Lung (tissue), 17 donors: ENCODE measurements at places on chromosomes 3 and 15. TPM values are rescaled to one million over a fixed set of nuclear protein-coding genes. Genes with fewer than 3 reads are reported as not detected.

DNA sequence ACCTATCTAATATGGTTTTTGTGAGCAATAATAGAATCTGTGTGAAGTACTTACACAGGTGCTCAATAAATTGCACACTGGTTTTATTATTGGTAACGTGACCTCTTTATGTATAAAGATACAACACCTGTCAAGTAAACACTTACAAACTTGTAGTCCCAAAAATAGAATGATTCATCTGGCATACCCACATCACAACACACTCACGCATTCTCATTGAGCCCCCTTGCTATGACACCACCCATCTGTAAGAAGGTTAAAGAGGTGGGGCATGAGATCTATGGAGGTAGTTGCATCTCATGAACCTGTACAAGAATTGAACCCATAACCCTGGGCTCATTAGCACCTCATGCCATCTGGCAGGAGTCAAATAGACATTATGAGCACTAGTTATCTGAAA lies 134.9 kb upstream of the THBS1 start:
- H3K27ac ChIP-seq = no peak overlapping the region
- no peaks in the 10 kb centered on the region for H3K36me3 ChIP-seq
- H3K4me3 ChIP-seq = no peak overlapping the region
- no peaks in the 10 kb centered on the region for H3K4me1 ChIP-seq

DNA sequence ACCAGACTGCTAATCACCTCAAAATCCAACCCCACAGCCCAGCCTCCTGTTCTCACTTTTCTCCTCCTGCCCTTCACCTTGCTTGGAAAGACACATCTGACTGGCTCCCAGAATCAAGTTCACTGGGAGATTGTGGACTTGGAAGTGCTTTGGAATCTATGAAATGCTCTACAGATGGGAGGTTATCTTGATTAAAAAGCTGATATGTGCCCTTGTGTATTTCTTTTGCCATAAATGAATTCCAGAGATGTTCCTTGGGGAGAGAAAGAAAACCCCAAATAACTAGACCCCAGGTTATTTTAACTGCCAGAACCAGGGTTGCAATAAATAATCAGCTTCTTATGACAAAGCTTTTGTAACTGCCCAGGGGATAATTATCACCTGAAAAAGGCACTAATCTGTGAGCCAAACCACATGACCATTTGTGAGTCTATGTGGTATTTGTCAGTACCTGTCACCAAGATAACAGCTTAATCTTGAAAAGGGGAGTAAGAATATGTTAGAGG lies 21.7 kb upstream of the ARHGEF3 start:
- peaks cover 3% of the 10 kb centered on the region for H3K4me1 ChIP-seq
- no peak for DNase-seq
- no peaks in the 10 kb centered on the region for H3K27me3 ChIP-seq
- H3K36me3 ChIP-seq = no peaks in the 10 kb centered on the region
- H3K27ac ChIP-seq = no peak overlapping the region

GRCh38 chr3:124636863-124637296 lies 93.4 kb upstream of the UMPS start:
- no peak for DNase-seq
- no peaks in the 10 kb centered on the region for H3K4me1 ChIP-seq
- H3K4me3 ChIP-seq = no peak overlapping the region
- H3K36me3 ChIP-seq = peaks cover 3% of the 10 kb centered on the region

DNA sequence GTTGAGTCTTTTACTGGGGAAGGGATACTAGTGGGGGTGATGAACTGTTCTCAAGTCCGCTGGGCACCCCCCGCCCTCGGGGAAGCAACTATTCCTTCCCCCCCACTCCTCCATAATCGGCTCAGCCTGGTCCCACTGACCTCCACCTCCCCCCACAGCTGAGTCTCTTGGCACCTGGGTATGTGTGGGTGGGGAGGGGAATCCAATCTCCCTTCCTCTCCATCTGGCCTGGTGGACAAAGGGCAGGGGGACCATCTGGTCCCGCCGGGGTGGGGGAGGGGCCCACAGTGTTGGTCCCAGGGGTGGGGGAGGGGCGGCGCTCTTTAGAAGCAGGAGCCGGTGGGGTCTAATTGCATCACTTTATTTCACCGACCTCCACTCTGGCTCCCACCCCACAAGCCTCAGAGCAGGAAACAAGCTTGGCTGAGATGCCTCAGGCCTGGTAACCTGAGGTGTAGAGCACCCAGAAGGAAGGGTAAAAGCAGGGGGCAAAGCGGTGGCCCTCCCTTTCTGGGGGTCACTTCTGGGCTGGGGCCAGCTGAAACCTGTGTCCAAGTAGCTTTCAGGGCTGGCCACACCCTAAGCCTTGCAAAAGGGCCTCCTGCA lies 1.0 kb upstream of the PCBP4 start:
- peaks cover 10% of the 10 kb centered on the region for H3K4me1 ChIP-seq
- peak overlapping the region; percentile 58 for H3K4me3 ChIP-seq
- H3K27me3 ChIP-seq = no peaks in the 10 kb centered on the region
- peak; percentile 59 for DNase-seq
- no peaks in the 10 kb centered on the region for H3K36me3 ChIP-seq
- peak overlapping the region; percentile 89 for H3K27ac ChIP-seq

GRCh38 chr3:129025691-129026435 lies 24.8 kb downstream of the EFCC1 start:
- H3K4me1 ChIP-seq = peaks cover 38% of the 10 kb centered on the region
- no peaks in the 10 kb centered on the region for H3K27me3 ChIP-seq
- DNase-seq = peak; percentile 88

The SPTSSB gene
- polyA plus RNA-seq = 0.08 TPM

GRCh38 chr3:114848082-114848481 lies 299.0 kb downstream of the ZBTB20 start:
- no peaks in the 10 kb centered on the region for H3K4me1 ChIP-seq
- H3K4me3 ChIP-seq = no peak overlapping the region

The PCBP4 gene
- 44.3 TPM for polyA plus RNA-seq

- H3K4me1 ChIP-seq = no peaks in the 10 kb centered on the region
- no peak overlapping the region for H3K27ac ChIP-seq
- H3K4me3 ChIP-seq = no peak overlapping the region
- DNase-seq = no peak
- no peaks in the 10 kb centered on the region for H3K27me3 ChIP-seq
Observed at GRCh38 chr3:167184511-167184910, 195.6 kb downstream of the ZBBX start.

GRCh38 chr3:69371816-69372215 lies 14.1 kb downstream of the FRMD4B start:
- DNase-seq = no peak
- H3K36me3 ChIP-seq = peaks cover 4% of the 10 kb centered on the region
- no peak overlapping the region for H3K4me3 ChIP-seq
- peaks cover 4% of the 10 kb centered on the region for H3K4me1 ChIP-seq

DNA sequence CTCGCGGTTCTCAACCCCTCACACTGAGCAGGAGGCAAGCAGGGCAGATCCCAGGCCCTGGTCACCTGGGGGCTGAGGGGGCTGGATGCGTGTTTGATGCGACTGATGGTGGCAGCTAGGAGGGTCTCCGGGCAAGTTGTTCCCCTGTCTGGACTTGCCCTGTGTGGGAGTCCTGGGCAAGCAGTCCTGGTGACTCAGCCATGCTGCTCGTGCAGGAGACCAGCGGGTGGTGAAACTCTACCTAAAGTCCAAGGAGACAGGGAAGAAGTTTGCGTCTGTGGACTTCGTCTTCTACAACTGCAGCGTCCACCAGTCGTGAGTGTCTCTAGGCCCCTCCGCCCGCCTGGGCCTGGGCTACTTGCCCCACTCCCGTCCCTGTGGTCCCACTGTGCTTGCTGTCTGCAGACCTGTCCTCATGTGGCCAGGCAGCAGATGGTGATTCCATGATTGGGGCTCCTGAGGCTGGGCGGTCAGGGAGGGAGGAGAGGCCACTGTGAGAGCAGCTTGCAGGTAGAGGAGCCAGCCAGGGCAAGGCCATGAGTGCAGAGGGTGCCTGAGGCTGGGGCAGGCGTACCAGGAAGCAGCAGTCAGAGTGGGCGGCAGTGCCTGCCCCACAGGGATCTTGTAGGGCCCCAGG lies 23.1 kb downstream of the PLXNA1 start:
- H3K27ac ChIP-seq = no peak overlapping the region
- H3K27me3 ChIP-seq = no peaks in the 10 kb centered on the region

The PRR23C gene
- not detected for polyA plus RNA-seq

The PTH1R gene
- 29.7 TPM for polyA plus RNA-seq

DNA sequence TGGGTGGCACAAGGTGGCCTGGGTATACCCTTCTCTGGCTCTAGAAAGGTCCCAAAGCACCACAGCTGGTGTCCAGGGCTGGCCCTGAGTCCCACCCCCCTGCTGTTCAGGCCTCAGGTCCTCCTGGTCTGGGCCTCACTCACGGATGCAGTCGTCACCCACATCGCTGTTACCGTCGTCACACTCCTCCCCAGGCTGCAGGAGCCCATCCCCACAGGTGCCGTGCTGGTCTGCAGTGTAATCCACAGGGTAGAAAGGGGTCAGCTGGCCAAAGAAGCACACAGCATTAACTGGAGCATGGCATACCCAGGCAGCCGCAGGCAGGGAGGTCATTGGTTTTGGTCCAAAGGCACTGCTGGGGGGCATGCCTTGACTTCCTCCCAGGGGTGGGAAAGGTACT lies 28.4 kb downstream of the EAF1 start:
- H3K27ac ChIP-seq = no peak overlapping the region
- H3K36me3 ChIP-seq = peaks cover 1% of the 10 kb centered on the region
- H3K4me1 ChIP-seq = no peaks in the 10 kb centered on the region
- H3K27me3 ChIP-seq = no peaks in the 10 kb centered on the region
- DNase-seq = no peak

- no peak overlapping the region for H3K27ac ChIP-seq
- no peaks in the 10 kb centered on the region for H3K27me3 ChIP-seq
- DNase-seq = no peak
- no peaks in the 10 kb centered on the region for H3K36me3 ChIP-seq
- no peak overlapping the region for H3K4me3 ChIP-seq
Observed at GRCh38 chr3:108564564-108564963, 24.7 kb downstream of the CIP2A start.

The SH3GL3 gene
- polyA plus RNA-seq = 0.31 TPM

GRCh38 chr3:135412475-135412874 lies 553.1 kb upstream of the PPP2R3A start:
- no peak overlapping the region for H3K4me3 ChIP-seq
- H3K27me3 ChIP-seq = no peaks in the 10 kb centered on the region
- H3K36me3 ChIP-seq = no peaks in the 10 kb centered on the region
- H3K4me1 ChIP-seq = no peaks in the 10 kb centered on the region

DNA sequence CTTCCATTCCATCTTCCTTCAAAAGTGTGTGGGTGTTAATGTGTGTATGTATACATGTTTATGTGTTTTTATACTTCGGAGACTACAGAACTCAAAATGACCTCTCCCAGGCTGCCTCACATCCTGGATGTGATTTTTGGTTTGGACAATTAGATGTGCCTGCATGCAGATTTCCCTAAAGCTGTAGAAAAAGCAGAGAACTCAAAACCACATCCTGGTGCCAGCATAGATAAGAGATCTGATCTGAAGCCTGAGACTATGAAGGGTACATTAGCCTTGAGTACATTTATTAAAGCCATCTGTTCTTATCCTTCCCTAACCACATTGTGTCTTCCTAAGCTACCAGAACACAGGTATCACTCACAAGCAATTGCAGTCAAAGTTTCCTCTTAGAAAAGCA lies 319.4 kb upstream of the RASGRP1 start:
- H3K27ac ChIP-seq = no peak overlapping the region
- H3K27me3 ChIP-seq = no peaks in the 10 kb centered on the region
- peaks cover 33% of the 10 kb centered on the region for H3K4me1 ChIP-seq
- H3K36me3 ChIP-seq = no peaks in the 10 kb centered on the region

The LTK gene
- polyA plus RNA-seq = 7.2 TPM

GRCh38 chr15:72070817-72071447 lies 47.0 kb downstream of the MYO9A start:
- no peak for DNase-seq
- no peaks in the 10 kb centered on the region for H3K4me1 ChIP-seq
- H3K36me3 ChIP-seq = no peaks in the 10 kb centered on the region
- H3K4me3 ChIP-seq = no peak overlapping the region
- no peaks in the 10 kb centered on the region for H3K27me3 ChIP-seq

GRCh38 chr15:35874260-35874905 lies 328.4 kb upstream of the DPH6 start:
- H3K4me1 ChIP-seq = no peaks in the 10 kb centered on the region
- no peak overlapping the region for H3K27ac ChIP-seq
- H3K27me3 ChIP-seq = no peaks in the 10 kb centered on the region
- no peaks in the 10 kb centered on the region for H3K36me3 ChIP-seq
- no peak for DNase-seq
- H3K4me3 ChIP-seq = no peak overlapping the region

DNA sequence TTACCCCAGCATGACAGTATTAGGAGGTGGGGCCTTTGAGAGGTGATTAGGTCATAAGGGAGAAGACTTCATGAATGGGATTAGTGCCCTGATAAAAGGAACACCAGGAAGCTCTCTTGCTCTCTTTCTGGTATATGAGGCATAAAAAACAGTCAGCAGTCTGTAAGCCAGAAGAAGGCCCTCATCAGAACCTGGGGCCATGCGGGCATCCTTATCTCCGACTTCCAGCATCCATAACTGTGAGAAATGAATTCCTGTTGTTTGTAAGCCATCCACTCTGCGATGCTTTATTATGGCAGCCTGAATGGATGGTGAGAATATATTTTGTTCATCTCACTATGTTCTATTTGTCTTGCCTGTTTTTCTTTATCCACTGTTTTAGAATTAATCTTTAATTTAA lies 17.7 kb upstream of the MOBP start:
- H3K4me1 ChIP-seq = no peaks in the 10 kb centered on the region
- no peak for DNase-seq
- no peaks in the 10 kb centered on the region for H3K36me3 ChIP-seq
